Renal cortex interstitium (tissue), 15 donors: ENCODE measurements at places on chromosomes 1 and 21. TPM values are rescaled to one million over a fixed set of nuclear protein-coding genes. Genes with fewer than 3 reads are reported as not detected.

DNA sequence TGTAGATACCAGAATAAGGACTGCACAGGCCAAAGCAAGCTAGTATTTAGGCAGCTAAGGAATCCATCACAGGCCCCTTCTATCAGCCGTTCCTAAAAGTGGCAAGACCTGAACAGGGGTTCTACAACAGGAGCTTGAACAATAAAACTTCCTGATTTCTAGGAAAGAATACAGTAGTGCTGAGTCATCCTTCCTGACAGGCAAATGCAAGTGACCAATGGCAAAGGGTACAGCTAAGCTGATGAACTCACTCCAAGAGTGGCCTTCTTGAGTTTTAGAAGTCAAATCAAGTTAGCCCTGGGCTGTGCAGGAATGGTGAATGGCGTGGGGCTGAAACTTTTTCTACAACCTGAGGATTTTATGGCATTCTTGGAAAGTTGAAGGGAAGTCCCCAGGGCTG, 112.9 kb downstream of the GREM2 start:
- DNase-seq, result no peak

DNA sequence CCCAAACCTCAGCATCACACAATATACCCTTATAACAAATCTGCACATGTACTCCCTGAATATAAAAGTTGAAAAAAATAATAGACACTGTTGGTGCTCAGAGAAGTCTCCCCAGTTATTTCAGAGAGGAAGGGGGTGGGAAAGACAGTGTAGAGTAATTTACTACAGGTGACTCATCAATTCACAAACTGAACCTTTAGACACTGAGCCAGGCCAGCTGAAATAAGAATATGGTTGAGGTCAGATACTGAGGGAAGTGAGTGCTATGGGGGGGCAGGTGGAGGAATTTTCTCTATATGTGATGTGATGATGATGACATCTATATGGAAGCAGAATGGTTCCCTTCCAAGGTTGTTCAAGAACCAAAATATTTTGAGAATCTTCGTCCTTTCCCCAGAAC, 50.1 kb downstream of the MRPL39 start:
- no peak for DNase-seq

The SMAP2 gene
- 25.2 TPM for polyA plus RNA-seq

DNA sequence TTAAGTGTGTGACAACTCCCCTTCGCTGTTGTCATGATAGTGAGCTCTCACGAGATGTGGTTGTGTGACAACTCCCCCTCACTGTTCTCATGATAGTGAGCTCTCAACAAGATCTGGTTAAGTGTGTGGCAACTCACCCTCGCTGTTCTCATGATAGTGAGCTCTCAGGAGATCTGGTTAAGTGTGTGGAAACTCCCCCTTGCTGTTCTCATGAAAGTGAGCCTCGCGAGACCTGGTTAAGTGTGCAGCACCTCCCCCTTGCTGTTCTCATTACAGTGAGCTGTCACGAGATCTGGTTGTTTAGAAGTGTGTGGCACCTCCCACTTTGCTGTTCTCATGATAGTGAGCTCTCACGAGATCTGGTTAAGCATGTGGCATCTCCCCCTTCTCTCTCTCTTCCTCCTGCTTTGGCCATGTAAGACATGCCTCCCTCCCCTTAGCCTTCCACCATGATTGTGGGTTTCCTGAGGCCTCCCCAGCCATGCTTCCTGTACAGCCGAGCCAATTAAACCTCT, 25.1 kb upstream of the LSS start:
- DNase-seq, result no peak

DNA sequence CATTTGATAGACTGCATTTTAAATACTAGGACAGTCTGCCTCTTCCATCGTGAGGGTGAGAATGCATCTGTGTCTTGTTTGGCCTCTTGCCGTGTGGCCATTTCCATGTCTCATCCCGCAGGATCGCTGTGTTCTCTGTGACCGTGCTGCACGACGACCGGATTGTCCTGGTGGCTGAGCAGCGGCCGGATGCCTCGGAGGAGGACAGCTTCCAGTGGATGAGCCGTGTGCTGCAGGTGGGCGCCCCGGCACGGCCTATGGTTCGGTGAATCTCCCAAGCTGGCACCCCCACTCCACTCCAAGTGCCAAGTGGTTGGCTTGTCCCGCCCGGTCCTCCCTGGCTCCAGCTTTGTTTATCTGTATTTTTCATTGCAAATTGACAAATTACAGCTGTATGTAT, 55.2 kb downstream of the S100B start:
- no peak for DNase-seq

The CFHR5 gene
- not detected for polyA plus RNA-seq

DNA sequence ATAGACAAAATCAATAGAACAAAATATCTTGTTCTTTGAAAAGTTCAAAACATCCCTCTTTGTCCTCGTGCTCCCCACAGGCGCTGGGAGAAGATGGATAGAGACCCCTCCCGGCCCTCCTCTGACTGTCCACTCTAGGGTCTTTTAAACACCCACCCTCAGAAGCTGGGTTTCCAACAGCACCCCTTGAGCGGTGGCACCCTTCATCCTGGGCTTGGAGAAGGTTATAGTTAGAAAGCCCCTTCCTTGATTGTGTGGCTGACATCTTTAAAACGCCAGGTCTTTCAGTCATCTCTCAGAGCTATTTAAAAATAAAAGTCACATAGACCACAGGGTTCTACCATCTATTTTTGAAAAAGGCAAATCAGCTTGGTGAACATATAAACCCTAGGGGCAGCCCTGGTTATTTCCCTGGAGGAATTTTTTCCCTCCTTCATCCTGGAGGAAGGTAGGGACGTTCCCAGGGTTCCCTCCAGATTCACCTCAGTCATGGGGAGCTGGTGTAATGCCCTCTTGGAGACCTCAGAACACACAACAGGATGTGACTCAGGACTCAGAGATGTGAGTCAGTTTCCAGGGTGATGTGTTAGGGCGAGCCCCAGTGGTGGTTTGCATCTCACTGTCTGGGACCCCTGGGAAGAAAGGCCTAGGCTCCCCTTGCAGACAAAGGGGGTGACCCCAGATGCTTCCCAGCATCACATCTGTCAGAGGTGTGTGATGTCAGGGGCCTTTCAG, 138.5 kb downstream of the CLIC6 start:
- DNase-seq, result no peak

DNA sequence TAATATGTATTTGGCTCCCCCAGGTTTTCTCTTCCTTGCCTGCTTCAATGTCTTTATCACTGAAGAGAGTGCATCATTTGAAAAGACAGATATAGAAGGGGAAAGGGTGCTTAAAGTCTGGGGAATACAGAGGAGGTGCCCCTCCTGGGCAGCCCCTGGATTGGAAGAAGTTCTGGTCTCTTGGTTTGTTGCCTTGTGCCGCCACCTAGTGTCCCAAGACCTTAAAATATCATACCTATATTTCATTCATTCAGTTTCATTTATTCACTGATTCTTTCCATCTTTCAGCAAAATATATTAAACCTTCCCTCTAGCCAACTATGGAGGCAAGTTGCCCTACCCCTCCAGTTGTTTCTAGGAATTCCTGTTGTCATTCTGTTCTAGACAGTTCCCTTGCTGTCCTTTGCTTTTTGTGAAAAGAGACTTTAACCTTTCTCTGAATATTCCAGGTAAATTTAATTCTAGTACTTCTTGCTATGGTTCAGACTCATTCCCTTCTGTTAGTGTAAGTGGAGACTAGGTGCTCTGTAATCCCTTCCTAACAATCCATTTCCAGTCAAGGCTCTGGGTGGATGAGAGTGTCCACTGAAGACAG, 56.1 kb downstream of the MEF2D start:
- DNase-seq, result no peak

The APOBEC4 gene
- polyA plus RNA-seq, result not detected

The COL9A2 gene
- polyA plus RNA-seq, result 28.5 TPM

The NTRK1 gene
- polyA plus RNA-seq, result 1.6 TPM

- no peak for DNase-seq
Observed at GRCh38 chr1:214187121-214187900, 93.6 kb upstream of the SMYD2 start.

DNA sequence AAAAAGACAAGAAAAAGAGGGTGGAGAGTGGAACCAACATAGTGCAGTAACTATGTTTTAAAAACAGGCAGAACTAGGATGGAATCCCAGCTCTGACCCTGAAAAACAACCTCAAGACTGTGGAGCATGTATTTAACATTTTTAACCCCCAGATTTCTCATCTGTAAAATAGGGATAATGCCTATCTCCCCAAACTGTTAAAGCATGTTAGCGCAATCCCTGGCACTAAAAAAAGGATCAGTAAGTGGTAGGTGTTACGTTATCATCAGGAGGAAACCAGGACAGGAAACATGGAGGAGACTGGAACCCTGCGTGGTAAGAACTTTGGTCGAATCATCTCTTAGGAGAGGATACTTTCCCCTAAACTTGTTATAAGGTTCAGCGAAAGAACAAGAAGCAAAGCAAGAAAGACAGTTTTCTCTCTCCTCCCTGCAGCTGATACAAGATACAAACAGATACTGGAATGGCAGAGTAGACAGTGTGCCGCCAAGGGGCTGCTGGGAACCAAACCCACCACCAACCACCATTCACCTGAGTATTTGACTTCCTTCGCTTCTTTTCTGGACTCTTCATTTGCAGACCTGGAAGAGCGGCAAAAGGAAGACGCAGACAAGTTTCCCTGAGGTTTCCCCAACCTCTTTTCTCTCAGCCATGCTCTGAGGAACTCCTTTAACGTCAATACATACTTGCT, 991 bp downstream of the PYGO2 start:
- DNase-seq, result no peak

GRCh38 chr1:154361357-154361756, 36.0 kb downstream of the ATP8B2 start:
- no peak for DNase-seq

GRCh38 chr1:226128487-226129075, 58.0 kb downstream of the ACBD3 start:
- no peak for DNase-seq

- DNase-seq, result no peak
Observed at GRCh38 chr1:10528066-10529014, 53.6 kb downstream of the PEX14 start.
